AG09309 (cell line): ENCODE measurements at places on chromosomes 3 and 15.

- peak; percentile 88 for DNase-seq
These were observed 8.7 kb downstream of the SEMA3F start for GRCh38 chr3:50163572-50164455.

GRCh38 chr3:66997560-66998112, 471 bp upstream of the KBTBD8 start:
- DNase-seq: no peak

DNA sequence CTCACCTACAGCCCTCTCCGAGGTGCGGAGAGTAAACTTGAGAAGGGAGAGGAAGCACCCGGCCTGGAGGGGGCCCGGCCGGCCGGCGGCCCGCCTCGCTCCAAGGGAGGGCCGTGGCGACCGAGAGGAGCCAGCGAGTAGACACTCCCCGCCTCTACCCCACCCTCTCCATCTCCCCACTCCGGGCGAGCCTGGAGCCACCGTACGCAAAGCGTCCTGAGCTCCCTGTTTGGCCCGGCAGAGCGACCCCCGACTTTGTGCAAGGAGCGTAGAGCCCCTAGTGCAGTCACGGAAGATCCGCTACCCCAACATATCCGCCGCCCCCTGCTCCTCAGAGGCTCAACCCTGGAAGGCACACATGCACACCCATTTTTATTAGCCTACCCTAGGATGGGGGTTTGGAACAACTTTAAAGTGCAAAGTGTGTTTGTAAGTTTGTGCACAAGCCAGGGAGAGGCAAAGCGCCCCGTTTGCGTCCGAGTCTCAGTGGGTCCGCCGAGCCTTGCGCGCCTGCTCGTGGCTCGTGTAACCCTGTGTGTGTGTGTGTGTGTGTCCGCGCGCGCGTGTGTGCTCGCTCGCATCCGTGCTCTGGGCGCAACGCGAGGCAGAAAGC, 508 bp upstream of the SMAD6 start:
- DNase-seq: no peak

DNA sequence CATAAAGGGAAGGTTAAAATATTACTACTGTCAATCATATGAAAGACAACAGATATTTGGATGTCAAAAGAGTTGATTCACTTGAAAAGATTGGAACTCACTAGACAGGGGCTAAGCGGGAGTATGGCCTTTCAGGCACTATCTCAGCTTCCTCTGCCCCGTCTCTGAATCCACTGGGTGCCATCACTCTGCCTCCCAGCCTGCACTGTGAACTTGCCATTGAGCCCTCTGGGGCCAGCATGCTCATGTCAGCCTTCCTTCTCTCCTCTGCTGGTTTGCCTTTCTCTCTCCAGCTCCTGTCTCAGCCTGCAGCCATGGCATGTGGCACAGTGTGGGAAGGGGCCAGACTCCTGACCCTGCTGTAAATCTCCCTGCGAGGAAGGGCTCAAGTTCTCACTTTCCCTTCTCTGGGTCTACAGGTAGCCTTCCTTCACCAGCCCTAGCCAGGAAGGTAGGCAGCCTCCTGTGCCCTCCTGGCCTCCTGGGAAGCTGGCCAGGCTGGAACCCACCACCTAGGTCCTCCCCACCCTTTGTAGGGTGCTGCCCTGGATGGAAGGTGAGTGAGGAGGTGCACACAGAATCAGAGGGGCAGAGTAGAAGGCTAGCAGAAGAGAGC, 54.0 kb upstream of the SLCO2A1 start:
- DNase-seq: no peak

GRCh38 chr3:4656059-4656458, 162.9 kb downstream of the ITPR1 start:
- peak; percentile 46 for DNase-seq

DNA sequence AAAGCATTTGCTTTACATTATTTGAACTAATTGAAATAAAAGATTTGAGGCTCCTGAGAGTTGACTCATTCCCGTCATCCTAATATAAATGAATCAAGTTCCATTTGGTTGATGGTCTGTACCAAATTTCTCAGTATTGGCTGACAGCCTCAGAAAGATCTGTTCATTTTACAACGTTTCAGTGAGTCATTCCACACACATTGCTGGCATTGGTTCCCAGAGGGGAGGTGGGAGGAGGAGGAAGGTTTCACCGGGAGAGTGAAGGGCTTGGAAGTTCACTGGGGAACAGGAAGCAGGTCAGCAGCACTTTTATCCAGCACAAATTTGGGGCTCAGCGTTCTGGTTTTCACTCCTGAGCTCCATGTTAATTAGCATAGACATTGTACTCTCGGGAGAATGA, 176.7 kb upstream of the CADPS start:
- DNase-seq: peak; percentile 63

DNA sequence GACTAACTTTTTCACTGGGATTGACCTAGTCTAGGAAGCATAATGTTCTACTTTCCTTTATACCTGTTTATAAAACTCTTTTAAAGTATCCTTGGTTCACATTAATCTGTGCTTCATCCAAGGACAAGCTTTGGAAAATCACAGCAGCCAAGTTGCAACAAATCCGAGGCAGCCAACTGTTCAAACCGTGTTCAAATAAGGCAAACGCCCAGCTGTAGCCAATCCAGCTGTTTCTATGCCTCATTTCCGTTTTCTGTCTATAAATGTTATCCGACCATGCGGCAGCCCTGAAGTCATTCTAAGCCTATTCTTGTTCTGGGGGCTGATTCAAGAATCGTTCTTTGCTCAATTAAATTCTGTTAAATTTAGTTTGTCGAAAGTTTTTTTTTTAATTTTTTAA, 78.3 kb downstream of the FMN1 start:
- no peak for DNase-seq

DNA sequence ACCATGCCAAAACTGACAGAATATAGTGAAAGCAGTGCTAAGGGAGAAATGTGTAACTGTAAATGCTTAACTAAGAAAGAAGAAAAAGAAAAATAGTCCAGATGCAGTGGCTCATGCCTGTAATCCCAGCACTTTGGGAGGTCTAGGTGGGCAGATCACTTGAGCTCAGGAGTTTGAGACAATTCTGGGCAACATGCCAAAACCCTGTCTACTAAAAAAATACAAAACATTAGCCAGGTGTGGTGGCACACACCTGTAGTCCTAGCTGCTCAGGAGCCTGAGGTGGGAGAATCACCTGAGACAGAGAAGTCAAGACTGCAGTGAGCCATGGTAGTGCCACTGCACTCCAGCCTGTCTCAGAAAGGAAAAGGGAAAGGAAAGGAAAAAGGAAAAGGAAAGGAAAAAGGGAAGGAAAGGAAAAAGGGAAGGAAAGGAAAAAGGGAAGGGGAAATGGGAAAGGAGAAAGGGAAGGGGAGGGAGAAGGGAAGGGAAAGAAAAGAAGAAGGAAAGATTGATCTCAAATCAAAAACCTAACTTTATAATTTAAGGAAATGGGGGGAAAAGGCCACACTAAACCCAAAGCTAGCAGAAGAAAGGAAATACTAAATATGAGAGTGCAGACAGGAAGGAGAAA, 20.3 kb downstream of the C3orf33 start:
- DNase-seq: no peak

DNA sequence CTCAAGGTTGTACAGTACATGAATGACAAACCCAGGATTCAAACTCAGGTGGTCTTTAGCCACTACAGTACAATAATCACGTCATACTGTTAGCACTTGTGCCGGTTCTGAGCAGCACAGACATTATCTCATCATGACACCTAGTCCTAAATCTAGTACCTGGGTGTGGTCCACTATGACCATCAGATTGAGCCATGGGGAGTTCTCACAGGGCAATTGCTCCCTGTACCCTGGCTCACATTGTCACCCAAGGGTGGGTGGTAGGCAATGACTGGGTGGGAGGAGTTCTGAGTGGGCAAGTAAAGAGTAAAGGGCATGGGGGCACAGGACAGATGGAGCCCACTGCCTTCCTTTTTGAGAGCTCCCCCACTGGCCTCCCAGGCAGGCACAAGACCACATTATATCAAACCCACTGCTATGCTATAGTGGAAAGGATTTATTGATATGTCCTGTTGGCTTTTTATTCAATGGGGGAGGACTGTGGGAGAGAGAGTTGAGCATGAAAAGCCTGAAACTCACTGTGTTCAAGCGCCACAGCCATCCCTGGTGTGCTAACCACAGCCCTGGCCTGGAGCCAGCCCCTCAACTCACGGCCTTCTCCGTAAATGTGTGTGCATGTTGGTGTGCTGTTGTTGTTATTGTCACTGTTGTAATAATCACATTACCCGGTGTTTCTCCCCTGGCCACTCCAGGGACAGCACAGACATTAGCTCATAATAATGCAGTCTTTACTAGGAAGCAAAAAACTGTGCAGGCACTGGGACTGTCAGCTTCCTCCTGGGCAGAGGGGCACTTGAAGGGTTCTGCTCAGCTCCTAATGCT, 27.3 kb downstream of the ADCY5 start:
- no peak for DNase-seq

DNA sequence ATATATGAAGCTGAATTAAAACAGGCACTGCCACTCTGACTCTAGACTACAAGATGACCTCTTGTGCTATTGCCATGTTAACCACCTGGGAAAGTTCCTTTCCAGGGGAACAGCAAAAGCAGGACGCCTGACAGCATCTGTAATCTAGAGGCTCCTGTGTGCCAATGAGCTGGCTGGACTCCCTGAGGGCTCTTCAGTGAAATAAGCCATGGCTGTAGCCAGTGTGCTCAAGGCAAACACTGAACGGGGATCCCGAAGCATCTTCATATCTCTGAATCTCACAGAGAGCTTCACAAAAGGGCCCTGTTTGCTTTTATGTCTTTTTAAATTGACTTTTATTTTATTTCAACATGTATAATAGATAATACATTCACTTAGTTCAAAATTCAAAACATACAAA, 57.2 kb downstream of the BFSP2 start:
- no peak for DNase-seq

DNA sequence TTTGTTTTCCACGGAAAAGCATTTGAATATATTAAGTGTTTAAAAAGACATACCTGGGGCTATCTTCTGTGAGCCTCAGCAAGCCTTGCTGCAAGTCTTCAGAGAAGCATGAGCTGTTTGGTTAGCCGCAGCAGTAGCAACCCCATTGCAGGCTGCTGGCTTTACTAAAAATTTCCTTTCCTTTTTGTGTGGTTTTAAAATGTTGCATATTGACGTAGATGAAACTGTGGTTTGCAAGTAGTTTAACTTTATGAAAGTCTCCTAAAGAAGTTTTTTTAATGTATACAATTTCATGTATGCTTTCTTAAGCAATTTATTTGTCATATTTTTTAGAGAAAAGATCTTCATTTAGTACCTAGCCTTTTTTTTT, at the start of gene GPR171:
TSS of gene GPR171 (minus strand) at position 166 of the 370 bp plus-strand sequence. CDS start 3,830 bp downstream, outside the sequence.
- DNase-seq: no peak

GRCh38 chr3:74532446-74532845, 82.0 kb downstream of the CNTN3 start:
- DNase-seq: peak; percentile 79

- DNase-seq: no peak
These were observed 37.8 kb upstream of the TASOR start for GRCh38 chr3:56720849-56721248.

GRCh38 chr3:60675424-60675823, 575.8 kb downstream of the FHIT start:
- no peak for DNase-seq

- DNase-seq: no peak
These were observed 460.8 kb upstream of the CFAP20DC start for GRCh38 chr3:59510576-59510975.

DNA sequence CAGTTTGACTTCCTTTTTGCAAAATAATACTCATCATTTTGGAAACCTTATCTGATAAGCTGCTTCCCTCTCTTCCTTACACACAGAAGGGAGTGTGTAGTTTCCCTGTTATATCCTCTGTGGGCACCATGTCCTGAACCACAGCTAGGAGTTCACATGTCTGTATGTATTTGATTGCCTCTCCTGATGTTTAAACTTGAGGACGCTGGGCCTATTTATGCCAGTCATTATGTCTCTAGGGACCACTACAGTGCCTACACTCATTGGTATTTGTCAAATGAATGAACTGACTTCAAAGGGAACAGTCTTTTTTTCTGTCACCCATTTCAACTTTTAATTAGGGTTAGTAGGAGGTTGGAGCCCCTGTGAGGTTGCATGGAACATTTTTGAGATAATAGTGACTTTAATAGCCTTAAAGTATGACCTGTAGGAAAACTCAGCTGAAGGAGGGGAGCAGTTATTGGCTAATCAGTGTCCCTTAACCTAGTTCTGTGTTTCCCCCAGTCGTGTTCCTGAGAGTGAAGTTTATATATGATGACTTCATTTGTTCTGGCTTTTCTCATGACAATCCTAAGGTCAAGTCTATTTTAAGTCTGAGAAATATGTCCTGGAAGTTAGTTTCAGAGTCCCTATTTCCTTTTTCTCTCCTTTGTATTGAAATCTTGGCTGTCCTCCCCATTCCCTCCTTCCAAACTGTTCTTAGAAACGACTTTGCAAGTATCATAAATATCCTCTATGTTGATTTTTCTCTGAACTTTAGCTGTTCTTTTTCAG, 28.9 kb downstream of the PDE8A start:
- DNase-seq: no peak

GRCh38 chr3:134803051-134803505, 8.0 kb downstream of the EPHB1 start:
- no peak for DNase-seq

DNA sequence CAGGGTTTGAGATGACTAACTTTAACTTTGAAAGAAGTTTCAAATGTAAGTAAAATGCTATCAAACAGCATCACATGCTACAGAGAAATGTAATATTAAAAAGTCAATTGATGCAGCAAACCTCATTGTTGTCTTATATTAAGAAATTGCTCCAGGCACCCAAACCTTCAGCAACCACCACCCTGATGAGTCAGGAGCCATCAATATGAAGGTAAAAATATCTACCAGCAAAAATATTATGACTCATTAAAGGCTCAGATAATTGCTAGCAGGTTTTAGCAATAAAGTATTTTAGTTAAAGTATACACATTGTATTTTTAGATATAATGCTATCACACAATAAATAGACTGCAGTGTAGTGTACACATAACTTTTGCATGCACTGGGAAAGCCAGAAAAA, 746.3 kb downstream of the ZPLD1 start:
- DNase-seq: no peak

DNA sequence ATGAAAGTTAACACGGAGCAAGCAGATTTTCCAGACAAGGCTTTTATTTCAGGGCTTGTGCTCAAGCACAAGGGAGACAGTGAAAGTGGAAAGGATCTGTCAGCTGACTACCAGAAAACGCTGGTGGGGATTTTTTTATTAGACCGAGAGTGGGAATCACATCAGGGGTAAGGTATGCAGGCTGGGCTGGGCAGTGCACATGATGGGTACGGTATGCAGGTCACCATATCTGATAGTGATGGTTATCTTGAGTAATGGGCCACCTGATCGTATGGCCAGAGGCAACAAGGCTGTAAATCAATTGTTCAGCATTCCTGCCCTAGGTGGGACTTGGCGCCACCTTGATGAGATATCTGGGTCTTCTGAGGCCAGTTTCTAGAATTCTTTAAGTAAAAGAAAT, 36.9 kb upstream of the PIAS1 start:
- no peak for DNase-seq

GRCh38 chr3:61892891-61893290, 331.5 kb downstream of the PTPRG start:
- no peak for DNase-seq

DNA sequence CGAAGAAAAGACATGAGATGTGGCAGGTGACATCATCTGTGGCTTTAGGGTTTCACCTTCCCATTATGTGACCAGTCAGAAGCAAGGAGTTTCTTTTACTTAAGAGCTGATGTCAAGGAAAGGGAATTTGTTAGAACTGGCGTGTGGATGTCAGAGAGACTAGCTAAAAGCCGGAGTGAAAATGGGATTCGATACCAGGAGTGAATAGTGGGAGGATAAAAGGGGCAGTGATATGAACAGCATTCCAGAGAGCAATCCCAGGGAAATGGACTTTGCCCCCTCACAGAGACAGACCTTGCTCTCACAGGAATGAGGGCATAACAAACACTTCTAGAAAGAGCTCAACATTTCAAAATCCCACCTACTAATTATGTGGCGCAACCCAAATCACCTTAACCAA, 5.9 kb upstream of the FMN1 start:
- no peak for DNase-seq
